ENCODE measurements at places on chromosomes 4 and X.

GRCh38 chr4:141309874-141310273 is 89.2 kb downstream of the ZNF330 start:
- DNase-seq, result no peak

DNA sequence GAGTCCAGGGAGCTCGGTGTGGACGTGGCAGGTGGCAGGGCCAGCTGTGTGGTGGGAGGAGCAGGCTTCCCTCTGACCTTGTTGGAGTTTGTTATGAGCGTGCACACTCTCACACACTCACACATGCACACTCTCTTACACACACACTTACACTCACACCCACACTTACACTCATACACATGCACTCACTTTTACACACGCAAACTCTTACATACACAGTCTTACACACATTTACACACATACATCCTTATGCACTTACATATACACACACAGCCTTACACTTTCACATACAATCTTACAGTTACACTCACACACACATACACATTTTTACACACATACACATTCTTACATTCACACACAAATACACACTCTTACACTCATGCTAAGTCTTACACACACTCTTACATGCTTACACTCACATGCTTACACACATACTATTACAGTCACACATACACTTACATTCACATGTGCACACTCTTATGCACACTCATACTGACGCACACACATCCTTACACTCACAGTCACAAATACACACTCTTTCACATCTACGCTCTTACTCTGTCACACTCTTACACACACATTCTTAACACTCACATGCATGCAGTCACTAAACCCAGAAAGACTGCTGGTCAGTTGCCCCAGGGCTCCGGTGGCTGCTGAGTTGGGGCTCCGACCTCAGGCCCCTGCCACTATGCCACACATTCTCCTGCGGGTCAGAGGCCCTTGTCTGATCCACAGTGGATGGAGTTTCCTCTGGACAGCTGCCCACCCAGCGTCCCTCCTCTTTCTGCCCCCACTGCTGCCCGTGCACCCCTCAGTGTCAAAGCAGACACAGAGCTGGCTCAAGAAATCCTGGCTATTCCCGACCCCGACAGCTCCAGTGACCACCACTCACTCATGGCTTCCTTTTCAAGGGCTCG is 95.8 kb downstream of the ADRA2C start:
- DNase-seq, result no peak

- DNase-seq, result no peak
These were observed 57.1 kb upstream of the LIMCH1 start for GRCh38 chr4:41480896-41481311.

- no peak for DNase-seq
These were observed 157.7 kb downstream of the CBR4 start for GRCh38 chr4:168852387-168852786.

DNA sequence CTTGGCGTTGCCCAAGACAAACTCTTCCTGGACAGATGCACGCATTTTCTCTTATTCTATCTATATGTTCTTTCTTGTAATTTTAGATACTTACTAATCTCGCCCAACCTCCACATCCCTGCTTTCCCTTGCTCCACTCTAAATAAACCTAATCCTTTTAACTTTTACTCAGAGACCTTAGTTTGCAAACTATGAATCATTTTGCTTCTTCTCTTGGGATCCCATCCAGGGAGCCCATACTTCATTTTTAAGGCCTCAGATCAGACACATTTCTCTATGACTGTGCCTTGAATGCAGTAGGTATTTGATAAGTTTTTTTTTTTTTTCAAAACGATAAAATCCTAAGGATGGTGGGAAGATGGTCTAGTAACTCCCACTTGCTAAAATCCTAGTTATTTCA is 353.8 kb upstream of the HAND2 start:
- DNase-seq, result no peak

GRCh38 chr4:22573641-22574040 is 57.8 kb upstream of the ADGRA3 start:
- DNase-seq, result no peak

DNA sequence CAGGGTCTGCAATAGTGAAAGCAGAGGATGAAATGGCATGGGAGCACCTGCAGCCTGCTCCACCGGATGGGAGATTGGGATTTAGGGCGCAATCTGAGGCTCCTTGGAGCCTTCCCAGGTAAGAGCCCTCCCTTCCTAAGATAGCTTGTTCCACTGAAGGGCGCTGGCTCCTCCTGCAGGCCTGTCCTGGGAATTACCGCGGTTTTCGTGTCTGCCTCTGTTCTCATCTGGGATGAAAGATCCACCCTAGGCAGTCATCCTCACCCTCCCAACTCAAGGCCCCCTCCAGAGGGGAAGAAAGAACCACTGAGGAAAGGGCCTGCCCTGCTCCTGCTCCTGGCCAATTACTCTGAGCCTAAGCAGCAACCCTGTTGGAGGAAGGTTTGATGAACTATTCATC is 547.5 kb downstream of the SMARCA1 start:
- no peak for DNase-seq

DNA sequence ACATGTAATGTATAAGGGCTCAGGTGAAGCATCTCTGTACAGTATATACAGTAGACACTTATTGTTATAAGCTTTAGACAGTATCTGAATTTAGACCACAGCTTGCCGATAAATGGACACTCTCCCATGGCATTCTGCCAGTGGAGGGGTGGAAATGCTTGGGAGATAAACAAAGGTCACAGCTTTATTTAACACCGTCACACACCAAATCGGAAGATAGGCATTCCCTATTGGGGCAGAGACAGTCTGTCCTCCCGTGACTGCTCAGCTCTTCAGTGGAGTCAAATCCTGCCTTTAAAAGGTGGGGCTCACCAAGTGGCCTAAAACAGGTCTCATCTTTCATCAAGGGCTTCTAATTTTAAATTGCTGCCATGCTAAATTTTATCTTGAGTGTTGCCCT is 178.8 kb downstream of the CAMK2D start:
- DNase-seq, result no peak

DNA sequence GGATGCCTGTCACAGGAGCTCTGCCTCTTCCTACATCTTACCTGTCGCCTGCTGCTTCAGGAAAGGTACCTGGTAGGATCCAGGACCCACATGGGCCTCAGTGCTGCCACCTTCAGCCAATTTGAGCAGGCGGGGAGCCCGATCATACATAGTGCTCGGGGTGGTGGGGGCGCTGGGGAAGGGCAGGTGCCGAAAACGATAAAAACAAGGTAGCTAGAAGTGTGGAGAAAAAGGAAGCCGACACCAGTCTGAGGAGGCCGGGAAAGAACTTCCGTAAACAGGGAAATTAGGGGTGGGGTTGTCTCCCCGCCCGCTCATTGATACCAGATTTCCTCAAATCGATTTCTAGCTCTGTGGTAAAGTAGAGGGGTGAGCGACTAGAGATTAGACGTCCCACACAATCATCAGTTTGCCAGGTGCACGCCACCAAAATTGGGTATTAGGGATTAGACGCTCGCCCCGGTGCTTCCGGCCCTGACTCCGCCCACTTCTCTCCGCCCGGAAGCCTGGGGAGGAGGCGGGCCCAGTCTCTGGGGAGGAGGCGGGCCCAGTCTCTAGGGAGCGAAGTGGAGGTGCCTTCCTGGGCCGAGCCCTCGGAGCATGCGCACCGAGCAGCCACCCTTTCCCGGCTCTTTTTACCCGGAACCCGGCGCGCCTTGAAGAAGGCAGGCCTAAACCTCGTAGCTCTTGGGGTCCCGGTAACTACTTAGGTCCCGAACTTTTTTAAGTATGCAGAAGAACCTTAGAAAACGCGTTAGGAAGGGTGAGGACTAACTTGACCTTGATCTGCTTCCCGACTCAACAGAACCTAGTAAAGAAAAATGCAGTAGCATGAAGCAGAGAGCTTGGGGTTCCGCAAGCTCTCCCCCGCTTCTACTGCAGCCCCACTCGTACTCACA is at the start of gene STPG2:
Gene STPG2 (minus strand): TSS at position 476 of the 899 bp plus-strand sequence.
- DNase-seq, result peak; percentile 86

DNA sequence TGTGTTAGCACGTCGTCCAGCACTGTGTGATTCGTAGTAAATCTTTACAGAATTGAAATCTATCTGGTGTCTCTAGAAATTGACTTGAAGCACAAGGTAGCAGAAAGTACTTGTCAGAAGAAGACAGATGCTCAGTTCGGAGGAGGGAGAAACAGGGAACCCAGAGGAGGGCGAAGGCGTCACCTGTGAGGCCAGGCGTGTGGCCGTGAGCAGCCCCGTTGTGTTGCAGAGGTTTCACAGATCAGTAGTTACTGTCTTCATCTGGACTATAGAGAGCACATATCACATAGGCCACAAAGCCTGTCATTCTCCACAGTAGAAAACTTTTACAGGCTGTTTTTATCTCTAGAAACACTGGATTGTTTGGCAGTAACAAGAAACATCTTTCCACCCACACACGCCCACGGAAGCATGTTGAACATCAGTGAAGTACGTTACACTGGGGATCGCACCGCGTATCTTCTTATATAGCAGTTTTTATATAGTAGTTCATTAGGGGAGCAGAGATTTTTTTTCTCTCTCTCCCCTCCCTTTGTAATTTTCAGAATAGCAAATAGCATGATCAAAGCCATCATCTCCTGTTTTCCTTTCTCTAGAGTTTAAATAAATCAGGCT is 48.1 kb upstream of the TLR3 start:
- no peak for DNase-seq

All from stimulated activated CD4-positive, alpha-beta T cell treated with anti-CD3 and anti-CD28 coated beads, Interleukin-1b, Interleukin-23, amount 100 ng/mL, for 1 hour (primary cell).